Sigmoid colon (tissue), 7 donors: ENCODE measurements at places on chromosomes 2 and 18. TPM values are rescaled to one million over a fixed set of nuclear protein-coding genes. Genes with fewer than 3 reads are reported as not detected.

Gene ST8SIA3
- total RNA-seq, result 0.27 TPM

Gene GLB1L
- 9.0 TPM for total RNA-seq

Gene TMEM150A
- total RNA-seq, result 29.9 TPM

Gene RNF125
- 1.8 TPM for total RNA-seq

- peak; percentile 30 for DNase-seq
Observed at GRCh38 chr2:126809340-126809739, 89.3 kb upstream of the TEX51 start.

GRCh38 chr2:200177971-200178911 lies 128.3 kb upstream of the SPATS2L start:
- no peak for DNase-seq

- peak; percentile 94 for DNase-seq
Observed at GRCh38 chr2:85728883-85729824, 24.6 kb upstream of the ATOH8 start.

- DNase-seq, result no peak
Observed at GRCh38 chr18:41798879-41799278, 156.2 kb upstream of the PIK3C3 start.

GRCh38 chr2:37917281-37918228 lies 7.5 kb upstream of the RMDN2 start:
- no peak for DNase-seq

DNA sequence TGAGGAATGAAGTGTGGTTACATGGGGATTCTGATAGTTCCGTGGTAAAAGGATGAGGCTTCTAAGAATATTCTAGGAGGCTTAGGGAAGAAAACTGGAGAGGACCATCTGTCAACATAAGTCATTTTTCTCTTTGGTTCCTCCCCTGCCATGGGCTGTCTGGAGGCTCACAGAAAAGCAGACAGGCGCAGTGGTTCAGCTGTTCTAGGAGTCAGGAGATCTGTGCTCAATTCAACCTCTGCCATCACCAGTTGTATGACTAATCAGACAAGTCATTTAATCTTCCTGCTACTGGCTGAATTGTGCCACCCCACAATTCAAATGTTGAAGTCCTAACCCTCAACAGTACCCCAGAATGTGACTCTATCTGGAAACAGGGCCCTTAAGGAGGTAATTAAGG lies 36.4 kb downstream of the ADAM17 start:
- DNase-seq, result no peak
